ENCODE measurements at places on chromosomes 13 and 19.

DNA sequence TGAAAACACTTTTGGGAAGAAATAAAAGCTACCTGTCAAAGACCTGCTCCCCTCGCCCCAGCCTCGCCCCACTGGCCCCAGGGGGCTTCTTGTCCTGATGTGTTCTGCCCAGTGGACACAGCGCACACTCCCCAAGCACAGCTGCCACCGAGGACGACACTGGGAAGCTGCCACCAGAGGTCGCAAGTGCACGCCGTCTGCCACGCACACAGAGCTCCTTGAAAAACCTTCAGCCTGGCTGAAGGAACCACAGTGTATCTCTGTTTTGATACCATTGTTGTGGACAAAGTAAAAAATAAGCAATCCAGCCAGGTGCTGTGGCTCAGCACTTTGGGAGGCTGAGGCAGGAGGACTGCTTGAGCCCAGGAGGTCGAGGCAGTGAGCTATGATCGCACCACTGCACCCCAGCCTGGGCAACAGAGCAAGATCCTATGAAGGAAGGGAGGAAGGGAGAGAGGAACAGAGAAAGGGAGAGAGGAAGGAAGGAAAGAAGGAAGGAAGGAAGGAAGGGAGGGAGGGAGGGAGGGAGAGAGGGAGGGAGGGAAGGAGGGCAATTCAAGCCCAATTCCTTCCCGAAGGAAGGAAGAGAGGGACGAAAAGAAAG, 57.3 kb downstream of the CEBPG start:
- peak; percentile 46 for DNase-seq

- no peak for DNase-seq
These were observed 1.7 kb downstream of the U2AF2 start for GRCh38 chr19:55656552-55656951.

GRCh38 chr19:8208119-8208921, 850 bp upstream of the CERS4 start:
- no peak for DNase-seq

GRCh38 chr19:40807147-40808020, 8.4 kb downstream of the EGLN2 start:
- no peak for DNase-seq

GRCh38 chr19:1261538-1261797, 7.7 kb upstream of the CIRBP start:
- DNase-seq, result no peak

DNA sequence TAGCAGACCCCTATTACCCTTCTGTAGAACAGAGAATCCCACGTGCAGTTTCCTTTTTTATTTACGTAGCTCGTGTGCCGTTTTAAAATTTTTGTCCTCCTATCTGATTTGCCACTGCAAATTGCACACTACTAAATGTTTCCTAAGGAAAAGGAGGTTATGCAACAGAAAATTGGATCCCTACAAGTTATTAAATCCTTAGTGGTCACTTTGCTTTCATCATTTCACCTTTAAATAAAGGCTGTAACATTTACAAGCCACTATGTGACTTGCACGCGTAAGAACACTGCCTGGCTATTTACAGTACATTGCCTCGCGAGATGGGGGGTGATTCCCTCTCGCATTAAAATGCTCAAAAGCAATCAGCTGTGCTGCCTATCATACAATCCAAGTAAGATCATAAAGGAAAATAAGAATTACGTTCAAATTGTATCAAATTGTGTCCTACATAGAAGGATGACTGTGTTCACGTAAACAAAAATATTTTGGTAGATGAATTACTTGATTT, 525.6 kb downstream of the SUCLA2 start:
- no peak for DNase-seq

DNA sequence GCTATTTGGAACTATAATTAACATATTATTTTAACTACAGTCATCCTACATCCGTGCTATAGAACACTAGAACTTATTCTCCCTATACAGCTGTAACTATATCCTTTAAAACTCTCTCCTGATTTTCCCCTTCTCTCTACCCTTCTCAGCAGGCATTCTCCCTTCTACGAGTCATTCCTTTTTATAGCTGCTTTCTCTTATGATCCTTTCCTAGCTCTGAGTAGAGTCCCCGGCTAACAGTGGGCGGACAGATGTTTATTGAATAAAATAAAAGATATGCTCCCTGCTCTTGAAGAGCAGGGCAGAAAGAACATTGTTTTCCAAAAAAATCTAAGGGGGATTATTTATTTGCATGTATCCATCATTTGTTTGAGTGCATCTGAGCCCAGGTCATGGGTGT, 246.5 kb upstream of the TMTC4 start:
- no peak for DNase-seq

- no peak for DNase-seq
These were observed 725.6 kb upstream of the SLITRK5 start for GRCh38 chr13:86945584-86945983.

DNA sequence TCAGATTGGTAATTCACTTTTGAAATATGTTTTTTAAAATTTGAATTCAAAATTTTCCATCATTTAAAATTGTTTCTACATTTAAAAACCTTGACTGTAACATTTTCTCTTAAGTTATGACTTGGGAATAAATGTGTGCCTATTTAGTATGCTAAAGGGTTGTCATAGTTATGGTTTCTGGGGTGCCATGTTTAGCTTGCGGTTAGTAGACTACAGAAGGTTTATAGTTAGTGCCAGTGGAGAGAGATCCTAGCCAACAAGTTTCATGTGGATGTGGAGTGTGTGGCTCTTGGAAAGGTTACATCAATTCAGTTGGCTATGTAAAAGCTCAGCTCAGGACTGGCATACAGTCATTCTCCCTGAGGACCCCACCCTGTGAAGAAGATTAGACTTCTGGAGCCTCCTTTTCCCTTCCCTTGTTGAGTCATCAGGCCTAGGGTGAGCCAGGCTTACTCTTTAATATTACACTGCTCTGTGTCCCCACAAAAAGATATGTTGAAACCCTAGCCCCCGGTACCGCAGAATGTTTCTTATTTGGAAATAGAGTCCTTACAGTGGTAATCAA, 20.4 kb downstream of the LMO7 start:
- no peak for DNase-seq

DNA sequence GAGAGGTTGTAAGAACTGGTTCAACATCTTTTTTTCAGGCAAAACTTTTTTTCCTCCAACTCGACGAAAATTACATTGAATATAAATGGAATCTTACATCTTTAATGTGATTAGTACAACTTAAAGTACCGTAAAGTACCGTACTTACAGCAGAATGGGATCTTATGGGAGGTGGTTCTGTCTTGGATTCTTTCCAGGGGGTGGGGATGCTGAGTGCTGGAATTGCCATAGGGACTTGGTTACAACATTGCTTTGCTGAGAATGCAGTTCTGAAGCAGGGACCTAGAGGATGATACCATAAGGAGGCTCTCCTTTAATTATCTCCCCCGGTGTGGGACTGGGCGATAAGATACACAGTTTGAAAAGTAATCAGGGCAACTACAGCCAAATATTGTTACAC, 186.4 kb downstream of the KLF5 start:
- DNase-seq, result no peak

DNA sequence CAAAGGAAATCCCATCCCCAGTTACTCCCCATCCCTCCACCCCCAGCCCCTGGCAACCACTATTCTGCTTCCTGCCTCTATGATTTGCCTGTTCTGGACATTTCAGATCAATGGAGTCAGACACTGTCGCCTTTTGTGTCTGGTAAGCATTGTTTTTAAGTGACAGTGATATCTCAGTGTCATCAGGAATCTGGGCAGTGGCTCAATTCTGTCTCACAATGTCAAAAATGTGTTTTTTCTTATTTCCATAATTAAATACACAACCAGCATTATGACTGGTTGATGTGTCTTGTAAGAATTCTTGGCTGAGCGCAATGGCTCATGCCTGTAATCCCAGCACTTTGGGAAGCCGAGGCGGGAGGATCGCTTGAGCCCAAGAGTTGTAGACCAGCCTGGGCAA, 20.2 kb upstream of the PGLS start:
- DNase-seq, result no peak

GRCh38 chr13:43433691-43434141, 353.1 kb downstream of the ENOX1 start:
- DNase-seq, result no peak

GRCh38 chr13:23231241-23231640, 50.5 kb downstream of the SGCG start:
- DNase-seq, result no peak

- no peak for DNase-seq
These were observed 1200.7 kb downstream of the SLITRK1 start for GRCh38 chr13:82681535-82681934.

GRCh38 chr13:87138866-87139265, 532.3 kb upstream of the SLITRK5 start:
- DNase-seq, result no peak

GRCh38 chr13:37181620-37182019, 76.2 kb upstream of the CSNK1A1L start:
- DNase-seq, result no peak

DNA sequence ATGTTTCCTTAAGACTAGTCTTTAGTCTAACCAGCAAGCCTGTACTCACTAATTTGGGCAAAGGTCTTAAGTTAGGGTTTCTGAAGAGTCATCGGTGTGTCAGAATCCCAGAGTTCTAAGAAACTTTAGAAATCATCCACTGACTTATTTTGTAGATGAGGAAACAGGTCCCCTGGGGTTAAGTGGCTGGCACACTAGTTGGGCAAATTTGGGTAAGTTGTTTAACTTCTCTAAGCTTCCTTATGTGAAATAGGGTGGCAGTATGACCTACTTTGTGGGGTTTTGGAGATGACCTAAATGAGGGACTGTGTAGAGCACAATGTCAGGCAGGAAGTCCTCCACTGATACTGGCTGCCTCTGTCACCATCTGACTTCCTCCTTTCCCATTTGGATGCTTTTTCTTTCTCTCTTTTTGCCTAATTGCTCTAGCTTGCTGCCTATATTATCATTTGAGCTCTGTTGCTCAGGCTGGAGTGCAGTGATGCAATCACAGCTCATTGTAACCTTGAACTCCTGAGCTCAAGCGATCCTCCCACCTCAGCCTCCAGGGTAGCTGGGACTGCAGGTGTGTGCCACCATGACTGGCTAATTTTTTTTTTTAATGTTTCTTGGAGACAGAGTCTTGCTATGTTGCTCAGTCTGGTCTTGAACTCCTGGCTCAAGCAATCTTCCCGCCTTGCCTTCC, 2.3 kb downstream of the ADGRE3 start:
- no peak for DNase-seq

GRCh38 chr13:42373048-42373812, 101.3 kb downstream of the AKAP11 start:
- no peak for DNase-seq

DNA sequence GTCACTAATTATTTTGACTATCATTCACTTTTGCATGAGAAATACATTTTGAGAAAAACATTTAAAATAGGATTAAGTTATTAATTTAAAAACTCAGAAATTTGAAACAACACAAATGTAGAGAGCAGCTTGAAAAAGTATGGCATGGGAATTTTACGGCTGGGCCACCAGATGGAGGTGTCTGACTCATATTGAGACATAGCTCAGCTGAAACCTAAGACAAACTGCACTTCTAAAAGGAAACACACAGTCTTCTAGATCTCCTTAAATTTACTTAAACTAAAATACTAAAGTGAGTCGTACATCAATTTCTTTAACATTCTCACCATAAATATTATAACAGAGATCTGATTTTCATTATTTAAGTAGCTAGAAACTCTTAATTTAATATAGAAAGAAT, 41.9 kb upstream of the POSTN start:
- no peak for DNase-seq

GRCh38 chr19:11624069-11624463, 26.8 kb downstream of the ZNF627 start:
- DNase-seq, result no peak

DNA sequence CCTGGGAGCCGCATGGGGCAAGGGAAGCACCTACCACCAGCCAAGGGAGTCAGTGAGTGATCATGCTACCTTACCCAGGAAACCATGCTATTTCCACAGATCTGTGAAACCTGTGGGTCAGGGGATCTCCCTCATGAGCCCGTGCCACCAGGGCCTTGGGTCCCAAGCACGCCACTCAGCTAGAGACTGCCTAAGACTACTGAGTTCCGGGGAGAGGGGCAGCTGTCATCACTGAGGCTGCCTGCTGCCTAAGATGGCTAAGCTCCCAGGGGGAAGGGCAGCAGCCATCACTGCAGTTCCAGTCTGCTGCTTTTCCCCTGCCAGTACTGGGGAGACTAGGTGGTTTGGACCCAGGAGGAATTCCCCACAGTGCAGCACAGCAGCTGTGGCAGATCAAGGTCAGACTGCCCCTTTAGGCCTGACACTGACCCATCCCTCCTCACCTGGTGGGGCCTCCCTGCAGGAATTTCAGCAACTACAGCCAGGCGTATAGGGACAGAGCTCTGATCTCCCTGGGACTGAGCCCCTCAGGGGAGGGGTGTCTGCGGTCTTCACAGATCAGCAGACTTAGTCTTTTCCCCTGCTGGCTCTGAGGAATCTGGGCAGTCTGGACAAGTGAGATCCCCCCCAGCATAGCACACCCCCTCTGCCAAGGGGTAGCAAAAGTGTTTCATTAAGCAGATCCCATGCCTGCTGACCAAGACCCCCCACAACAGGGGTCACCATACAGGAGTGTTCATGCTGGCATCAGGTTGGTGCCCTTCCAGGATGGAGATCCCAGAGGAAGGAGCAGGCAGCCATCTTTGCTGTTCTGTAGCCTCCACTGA, 26.9 kb downstream of the VSTM2B start:
- DNase-seq, result no peak

DNA sequence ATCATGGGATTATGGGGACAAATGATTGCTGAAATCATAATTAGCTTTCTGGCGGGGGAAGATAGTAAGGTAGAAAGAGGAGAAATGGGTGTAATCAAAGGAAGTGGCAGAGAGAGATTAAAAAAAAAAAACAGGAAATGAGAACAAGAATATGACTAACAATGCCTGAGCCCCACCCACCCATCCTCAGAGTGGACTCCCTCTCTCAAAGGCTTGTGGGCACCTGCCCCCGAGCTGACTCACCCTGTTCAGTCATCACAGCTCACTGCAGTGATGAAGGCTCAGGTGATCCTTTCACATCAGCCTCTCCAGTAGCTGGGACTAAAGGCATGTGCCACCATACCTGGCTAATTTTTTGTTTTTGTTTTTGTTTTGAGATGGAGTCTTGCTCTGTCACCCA, 26.4 kb upstream of the TPT1 start:
- peak; percentile 72 for DNase-seq

DNA sequence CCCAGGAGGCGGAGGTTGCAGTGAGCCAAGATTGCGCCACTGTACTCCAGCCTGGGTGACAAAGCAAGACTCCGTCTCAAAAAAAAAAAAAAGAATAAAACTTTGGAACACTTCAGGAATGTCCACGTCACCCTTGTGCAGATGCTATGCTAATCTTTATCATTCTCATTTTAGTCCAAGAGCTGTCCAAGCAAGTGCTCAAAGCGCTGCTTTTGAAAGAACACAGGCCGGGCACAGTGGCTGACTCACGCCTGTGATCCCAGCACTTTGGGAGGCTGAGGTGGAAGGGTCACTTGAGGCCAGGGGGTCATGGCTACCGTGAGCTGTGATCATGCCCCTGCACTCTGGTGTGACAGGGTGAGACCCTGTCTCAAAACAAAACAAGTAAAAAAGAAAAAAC, 11.1 kb upstream of the UQCR11 start:
- DNase-seq, result no peak

- no peak for DNase-seq
These were observed 42.7 kb downstream of the ANKRD10 start for GRCh38 chr13:110872034-110872767.
